ELR (cell line): ENCODE measurements at places on chromosomes 16 and 17.

DNA sequence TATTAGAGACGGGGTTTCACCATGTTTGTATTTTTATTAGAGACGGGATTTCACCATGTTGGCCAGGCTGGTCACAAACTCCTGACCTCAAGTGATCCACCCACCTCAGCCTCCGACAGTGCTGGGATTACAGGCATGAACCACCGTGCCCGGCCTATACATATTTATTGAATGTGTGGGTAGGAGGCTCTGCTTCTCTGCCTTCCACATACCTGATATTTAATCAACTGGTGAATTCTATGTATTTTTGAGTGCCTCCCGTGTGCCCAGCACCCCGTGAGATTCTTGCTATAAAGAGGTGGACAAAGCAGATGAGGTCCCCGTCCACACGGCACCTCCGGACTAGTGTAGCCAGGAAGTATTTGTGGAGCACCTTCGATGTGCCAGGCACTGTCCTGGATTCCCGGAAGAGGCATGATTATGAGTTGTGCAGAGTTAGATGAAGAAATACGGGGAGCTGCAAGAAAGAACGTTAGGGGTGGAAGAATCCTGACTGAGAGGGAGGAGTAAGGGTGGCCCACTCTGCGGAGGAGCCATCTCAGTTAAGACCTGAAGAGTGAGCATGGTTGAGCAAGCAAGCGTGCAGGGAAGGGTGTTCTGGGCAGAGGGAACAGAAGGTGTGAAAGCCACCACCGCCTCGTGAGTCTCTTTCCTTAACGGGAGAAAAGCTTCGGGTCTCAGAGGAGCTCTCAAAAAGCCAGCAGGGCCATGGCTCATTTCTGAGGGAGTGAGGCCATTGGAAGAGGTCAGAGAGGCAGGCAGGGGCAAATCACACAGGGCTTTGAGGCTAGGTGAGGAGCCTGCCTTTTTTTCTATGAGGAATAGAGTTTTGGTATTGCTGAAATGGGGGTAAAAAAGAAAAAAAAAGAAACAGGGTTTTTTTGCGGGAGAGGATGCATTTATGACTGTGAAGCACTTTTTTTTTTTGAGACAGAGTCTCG, 21.2 kb downstream of the CRISPLD2 start:
- no peak for DNase-seq

DNA sequence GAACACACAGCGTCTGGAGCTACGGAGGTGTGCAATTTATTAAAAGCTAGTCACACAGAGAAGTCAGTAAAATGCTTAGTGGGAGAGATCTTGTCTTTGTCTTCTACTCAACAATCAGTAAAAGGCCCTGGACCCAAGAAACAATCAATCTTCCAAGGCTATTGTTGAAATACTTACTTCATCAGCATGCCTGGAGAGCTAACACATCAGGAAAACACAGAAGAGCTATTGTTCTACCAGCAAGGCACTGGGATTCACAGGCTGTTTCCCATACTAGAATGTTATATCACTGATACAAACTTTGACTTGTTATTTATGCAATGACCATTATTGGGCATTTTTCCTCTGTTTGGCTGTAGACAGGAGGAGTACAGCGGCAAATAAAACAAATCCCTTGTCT, 247.8 kb upstream of the ERCC4 start:
- DNase-seq = no peak

GRCh38 chr17:57962279-57963148, 7.3 kb upstream of the CUEDC1 start:
- no peak for DNase-seq

DNA sequence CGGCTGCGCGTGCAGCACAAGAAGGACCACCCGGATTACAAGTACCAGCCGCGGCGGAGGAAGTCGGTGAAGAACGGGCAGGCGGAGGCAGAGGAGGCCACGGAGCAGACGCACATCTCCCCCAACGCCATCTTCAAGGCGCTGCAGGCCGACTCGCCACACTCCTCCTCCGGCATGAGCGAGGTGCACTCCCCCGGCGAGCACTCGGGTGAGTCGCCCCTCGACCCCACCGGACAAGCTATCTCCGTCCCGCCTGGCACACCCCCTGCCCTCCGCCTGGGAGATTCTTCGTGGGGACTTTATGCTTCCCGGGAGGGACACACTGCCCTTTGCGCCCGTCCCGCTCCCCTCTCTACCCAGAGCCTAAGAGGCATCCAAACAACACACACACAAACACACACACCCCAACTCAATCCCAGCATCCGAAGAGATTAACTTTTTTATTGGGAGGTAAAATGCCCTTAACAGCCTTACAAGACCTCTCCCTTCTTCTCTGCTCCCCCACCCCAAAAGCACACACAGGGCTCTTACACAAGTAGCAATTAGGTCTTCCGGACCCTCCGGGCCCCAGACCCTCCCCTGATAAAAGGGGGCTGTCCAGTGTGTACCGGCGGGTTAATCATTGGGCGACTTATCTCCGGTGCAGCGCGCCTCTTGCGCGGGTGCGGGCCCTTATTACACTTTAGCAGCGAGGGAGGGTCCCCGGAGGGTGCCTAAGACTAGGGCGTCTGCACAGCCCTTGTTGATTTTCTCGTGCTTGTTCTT, 2.1 kb downstream of the SOX9 start:
- peak; percentile 78 for DNase-seq

DNA sequence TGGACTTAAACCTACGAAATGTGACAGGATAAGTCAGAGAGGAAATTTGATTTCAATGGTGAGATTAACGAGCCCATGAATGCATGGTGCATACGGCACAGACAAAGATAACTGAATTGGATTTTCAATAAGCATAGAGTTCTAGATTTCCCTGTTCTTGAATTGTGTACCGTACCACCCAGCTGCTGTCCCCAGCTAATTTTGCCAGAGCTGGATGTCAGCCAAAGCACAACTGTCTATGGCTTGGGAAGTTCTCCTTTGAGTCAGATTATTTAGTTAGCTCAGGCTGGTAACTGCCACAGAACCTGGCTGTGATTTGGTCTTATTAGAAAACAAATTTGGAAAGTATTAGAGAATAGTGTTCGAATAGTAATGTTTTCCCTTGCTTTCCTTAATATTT, 143.1 kb downstream of the CDH13 start:
- DNase-seq = no peak
